ENCODE measurements at places on chromosomes 12 and 14.

GRCh38 chr14:79084861-79085260 lies 914.7 kb downstream of the NRXN3 start:
- no peak for DNase-seq

- DNase-seq, result no peak
Measured at GRCh38 chr12:125029761-125030358, 35.4 kb upstream of the AACS start.

GRCh38 chr14:95309261-95310051 lies 10.3 kb downstream of the CLMN start:
- DNase-seq, result no peak

DNA sequence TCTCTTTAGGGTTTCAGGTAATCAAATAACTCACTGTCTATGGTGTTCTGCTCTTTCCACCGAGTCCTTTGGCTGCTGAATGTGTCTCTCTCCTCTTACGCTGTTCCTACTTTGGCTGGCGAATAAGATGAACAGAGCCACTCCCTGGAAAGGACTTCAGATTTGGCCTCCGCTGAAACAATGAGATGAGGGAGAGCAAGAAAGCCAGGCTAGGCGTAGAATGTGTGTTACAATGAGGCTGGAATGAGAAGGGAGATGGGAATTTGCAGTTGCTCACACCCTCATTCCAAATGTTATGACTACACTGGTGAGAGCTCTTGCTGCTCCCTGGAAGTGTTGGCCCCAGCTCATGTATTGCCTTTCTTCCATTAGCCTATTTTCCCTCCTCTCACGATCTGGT lies at the start of gene MFAP5:
MFAP5 (minus strand) TSS at position 234 of the 400 bp plus-strand sequence. CDS start 722 bp downstream, outside the sequence.
- DNase-seq, result no peak

- no peak for DNase-seq
Measured at GRCh38 chr12:116597886-116598285, 38.7 kb downstream of the MAP1LC3B2 start.
